ENCODE measurements at places on chromosomes 3 and 15. TPM values are rescaled to one million over a fixed set of nuclear protein-coding genes. Genes with fewer than 3 reads are reported as not detected.

DNA sequence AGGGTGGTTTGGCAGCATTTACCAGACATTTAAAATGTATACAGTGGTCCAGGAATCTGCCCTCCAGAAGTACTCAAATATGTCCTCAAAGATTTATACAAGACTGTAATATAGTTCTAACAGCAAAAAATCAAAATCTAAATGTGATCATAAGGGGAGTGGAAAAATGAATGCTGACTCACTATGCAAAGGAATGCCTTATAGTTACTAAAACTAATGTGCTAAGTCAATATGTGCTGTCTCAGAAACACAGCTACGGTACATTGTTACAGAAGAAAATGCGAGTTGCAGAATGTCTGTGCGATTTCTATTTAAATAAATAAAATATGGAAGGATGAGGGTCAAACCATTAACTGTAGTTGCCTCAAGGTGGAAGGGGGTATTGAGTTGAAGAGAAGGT lies 230.1 kb upstream of the UBE2E1 start:
- no peak for DNase-seq

- DNase-seq = no peak
Measured at GRCh38 chr3:27024493-27024892, 344.7 kb downstream of the NEK10 start.

DNA sequence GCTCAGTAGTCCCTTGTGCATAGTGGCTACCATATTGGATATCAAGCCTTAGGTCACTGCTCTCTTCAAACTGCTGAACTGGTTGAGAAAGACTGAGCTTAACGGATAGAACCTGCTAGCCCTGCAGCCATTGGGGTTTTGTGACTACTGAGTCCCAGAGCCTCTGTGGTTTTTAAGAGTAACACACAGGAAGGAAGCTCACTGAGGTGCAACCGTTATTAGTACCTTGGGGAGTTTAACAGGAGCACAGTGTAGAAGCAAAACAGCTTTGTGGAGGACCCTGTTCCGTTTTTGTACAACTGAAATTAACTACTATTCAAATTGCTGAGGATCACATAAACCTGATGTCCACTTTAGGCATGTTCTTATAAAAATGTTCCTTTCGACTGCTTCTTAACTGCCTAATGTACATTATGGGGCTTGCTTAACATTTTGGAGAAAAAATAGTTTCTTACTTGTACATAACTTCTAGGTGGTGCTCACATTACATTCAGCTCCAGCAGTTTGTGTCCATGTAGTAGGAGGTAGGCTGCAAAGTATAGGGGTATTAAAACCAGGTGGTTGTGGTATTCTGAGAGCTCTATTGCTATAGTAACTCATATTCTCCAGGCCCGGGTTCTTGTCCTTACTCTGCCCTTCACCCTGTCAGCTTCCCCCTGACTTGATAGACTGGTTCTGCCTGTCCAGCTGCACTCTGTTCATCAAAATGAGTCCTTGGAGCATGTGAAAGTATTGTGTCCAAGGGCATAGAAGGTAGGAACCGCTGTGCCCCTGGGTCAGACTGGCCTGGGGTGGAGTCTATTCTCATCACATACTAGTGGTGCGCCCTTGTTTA lies 17.3 kb downstream of the PXK start:
- no peak for DNase-seq

Gene TIMP4
- not detected for total RNA-seq

DNA sequence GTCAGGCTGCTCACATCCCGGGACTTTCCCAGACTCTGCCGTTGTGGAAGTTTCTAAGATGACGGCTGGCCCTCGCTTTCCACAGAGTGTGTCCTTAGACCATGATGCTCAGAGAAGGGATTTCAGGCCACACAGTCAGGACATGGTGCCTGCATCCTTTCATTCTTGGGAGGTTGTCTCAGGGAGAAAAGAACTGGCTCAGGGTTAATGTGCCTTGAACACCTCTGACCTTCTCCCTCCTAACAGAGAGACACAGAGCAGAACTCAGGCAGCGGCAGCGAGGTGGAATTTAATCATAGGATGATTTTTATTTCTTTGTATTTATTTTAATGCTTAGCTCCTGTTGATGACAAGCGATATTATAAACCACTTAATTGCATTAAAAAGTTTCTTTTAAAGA lies 96.9 kb upstream of the ATP2B2 start:
- DNase-seq = no peak

- DNase-seq = no peak
Measured at GRCh38 chr3:37913522-37913921, 51.8 kb downstream of the CTDSPL start.

GRCh38 chr3:12462159-12462947 lies 21.9 kb upstream of the TSEN2 start:
- DNase-seq = no peak

DNA sequence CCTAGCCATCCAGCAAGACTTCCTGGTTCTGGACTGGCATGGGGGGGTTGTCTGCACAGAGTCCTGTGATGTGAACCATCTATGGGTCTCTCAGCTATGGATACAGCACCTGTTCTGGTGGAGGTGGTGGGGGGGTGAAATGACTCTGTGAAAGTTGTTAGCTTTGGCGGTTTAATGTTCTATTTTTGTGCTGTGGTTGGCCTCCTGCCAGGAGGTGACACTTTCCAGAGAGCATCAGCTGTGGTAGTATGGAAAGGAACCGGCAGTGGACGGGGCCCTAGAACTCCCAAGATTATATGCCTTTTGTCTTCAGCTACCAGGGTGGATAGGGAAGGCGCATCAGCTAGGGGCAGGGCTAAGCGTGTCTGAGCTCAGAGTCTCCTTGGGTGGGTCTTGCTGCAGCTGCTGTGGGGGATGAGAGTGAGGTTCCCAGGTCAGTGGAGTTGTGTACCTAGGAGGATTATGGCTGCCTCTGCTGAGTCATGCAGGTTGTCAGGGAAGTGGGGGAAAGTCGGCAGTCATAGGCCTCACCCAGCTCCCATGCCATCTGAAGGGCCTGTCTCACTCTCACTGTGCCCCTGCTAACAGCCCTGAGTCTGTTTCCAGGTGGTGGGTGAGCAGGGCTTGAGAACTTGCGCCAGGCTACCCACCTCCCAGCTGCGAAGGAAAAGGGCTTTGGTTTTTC lies 7.1 kb upstream of the LARS2 start:
- no peak for DNase-seq

DNA sequence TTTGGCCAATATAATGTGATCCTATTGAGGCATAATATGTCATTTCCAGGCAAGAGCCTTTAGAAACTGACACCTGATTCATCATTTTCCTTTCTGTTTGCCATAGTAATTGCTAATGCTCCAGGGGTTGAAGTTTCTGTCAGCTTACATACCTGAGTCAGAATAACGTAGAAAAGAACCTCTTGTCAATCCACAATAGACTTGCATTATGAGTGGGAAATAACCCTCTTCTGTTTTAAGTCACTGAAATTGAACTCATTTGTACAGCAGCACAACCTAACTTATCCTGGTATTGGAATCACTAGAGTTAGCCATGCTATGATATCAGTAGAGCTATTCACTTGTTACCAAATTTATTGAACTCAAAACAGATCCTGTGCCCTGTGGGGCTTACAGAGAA lies 101.7 kb upstream of the TP63 start:
- DNase-seq = no peak

Gene NME9
- not detected for total RNA-seq

- DNase-seq = no peak
Measured at GRCh38 chr3:120170223-120170622, 76.0 kb upstream of the GSK3B start.

Gene ZNF502
- total RNA-seq = 1.9 TPM

DNA sequence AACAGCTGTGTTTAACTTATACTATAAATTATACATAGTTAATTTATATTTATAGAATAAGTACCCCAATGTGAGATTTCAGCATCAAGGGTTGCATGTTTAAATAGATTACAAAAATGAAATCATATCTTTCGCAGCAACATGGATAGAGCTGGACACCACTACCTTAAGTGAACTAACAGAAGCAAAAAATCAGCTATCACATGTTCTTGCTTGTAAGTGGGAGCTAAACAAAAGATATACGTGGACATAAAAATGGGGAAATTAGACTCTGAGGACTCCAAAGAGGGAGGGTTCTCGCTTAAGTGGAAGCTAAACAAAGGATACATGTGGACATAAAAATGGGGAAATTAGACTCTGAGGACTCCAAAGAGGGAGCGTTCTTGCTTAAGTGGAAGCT lies 626.5 kb upstream of the DPPA4 start:
- no peak for DNase-seq

DNA sequence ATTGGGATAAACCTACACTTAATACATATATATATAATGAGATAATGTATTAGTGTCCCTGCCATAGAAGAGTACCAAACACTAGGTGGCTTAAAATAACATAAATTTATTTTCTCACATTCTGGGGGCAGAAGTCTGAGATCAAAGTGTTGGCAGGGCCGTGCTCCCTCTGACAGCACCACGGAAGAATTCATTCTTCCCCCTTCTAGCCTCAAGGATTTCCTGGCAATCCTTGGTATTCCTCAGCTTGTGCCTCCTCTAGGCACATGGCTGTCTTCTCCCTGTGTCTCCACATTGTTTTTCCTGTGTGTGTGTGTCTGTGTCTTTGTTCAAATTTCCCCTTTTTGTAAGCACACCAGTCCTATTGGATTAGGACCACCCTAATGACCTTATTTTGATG lies 115.2 kb upstream of the AGBL1 start:
- no peak for DNase-seq

DNA sequence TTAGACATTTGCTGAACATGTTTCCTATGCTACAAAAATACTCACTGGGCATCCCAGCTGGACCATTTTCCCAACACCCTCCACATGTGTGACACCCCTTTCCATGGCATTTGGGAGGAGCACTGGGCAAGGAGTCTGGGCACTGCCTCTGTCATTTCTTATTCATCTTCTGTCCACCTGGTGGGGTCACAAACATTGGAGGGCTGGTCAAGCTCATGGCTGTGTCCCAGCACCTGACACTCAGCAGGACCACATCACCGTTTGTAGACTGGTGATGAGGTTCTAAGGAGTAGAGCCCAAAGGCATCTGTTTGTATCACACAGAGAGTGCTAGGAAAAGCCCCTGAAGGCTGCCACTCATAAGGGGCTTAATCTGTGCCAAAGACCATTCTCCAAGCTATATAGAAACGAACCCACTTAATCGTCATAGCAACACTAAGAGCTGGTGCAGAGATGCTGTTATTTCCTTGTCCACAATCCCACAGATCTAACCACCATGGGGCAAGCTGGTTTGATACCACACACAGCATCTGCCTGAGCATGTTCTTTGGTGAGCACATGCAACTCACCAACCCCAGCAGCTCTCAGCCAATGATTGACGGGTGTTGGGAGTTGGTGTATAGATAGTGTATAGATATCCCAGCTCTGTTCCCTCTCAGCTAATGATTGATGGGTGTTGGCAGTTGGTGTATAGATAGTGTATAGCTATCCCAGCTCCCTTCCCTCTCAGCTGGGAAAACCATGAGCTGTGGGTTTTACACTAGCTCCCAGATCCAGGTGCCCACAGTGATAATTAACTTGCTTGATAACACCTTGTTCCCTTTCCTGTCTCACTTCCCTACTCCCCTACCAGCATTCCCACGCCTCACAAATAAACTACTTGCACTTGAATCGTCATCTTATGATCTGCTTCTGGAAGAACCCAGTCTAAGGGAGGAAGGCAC lies 42.7 kb upstream of the ATP2B2 start:
- no peak for DNase-seq

Gene ASB14
- total RNA-seq = not detected

Gene CSPG4
- not detected for total RNA-seq

GRCh38 chr15:68488966-68489365 lies 57.0 kb upstream of the ITGA11 start:
- no peak for DNase-seq

- no peak for DNase-seq
Measured at GRCh38 chr15:68230157-68231100, 901 bp upstream of the CLN6 start.

DNA sequence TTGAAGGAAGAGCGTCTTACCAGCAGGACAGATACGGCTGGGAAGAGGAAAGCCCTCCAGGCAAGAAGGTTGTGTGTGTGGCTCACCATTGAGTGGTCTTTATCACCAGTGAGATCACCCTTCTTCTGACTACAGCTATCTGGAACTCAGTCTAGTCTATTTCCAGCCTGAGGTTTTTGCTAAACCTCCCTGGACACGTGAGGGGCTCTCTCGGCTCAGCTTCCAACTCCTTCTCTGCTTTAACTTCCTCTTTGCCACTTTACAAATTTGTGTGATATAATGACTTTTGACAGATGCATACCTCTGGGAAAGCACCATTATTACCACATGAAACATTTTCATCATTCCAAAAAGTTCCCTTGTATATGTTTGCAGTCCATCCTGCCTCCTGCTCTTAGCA lies 15.3 kb upstream of the ROPN1 start:
- DNase-seq = no peak

DNA sequence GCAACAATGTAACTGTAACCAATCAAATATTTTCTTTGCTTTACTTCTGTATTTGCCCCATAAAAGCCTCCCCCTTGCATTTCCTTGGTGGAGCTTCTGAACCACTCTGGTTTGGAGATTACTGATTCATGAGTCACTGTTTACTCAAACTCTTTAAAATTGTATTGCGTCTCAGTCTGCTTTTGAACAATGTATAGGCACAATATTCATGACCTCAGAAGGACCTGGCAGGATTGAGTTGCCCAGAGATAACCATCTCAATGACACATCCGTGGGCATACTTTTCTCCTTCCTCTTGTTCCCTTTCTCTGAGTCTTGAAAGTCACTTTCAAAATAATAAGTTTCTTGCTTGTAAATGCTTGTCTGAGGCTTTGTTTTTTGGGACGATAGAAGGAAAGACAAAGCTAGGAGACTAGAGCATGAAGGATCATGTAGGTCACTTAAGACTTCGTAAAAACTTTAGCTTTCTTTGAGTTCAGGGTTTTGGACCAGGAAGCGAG lies 57.1 kb upstream of the POU1F1 start:
- DNase-seq = no peak

DNA sequence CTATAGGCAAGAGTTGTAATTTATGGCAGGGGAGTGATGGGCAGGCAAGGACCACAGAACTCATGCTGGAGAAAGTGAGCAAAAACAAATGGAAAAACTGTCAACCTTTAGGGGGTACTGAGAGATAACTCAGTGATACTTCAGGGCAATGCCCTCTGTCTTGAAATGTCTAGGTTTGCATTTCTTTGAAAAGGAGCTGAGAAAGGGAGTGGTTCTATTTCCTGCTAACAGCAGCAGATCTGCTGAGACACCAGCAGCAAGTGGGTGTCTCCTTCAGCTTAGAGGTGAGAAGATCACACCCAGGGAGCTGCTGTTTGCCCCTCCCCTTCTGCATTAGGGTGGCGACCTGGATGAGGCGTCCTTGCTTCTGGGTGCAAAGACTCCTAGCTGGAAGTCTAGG lies 42.3 kb upstream of the XIRP1 start:
- DNase-seq = no peak

Gene CLDN18
- total RNA-seq = not detected

DNA sequence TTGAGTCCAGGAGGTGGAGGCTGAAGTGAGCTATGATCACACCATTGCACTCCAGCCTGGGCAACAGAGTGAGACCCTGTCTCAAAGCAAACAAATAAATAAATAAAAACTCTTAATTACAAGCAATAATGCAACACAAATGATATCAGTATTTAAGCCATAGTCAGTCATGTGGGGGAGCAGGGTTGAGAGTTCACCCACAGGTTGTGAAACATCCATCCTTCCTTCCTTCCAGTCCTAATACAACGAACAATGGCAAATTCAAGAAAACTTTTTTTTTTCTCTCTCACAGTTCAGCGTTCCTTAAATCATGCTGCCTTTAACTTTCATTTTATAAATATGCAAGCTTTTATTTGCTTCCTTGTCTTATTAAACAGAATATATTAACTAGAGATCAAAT lies 24.1 kb downstream of the ZNF592 start:
- no peak for DNase-seq

Gene C2CD4B
- 0.20 TPM for total RNA-seq

Gene ARL14
- total RNA-seq = not detected

GRCh38 chr15:84398763-84399701 lies 163.5 kb downstream of the GOLGA6L4 start:
- no peak for DNase-seq

Gene IQCF5
- not detected for total RNA-seq

All from CD4-positive, alpha-beta T cell (primary cell).